ENCODE measurements at places on chromosomes 5 and 9.

DNA sequence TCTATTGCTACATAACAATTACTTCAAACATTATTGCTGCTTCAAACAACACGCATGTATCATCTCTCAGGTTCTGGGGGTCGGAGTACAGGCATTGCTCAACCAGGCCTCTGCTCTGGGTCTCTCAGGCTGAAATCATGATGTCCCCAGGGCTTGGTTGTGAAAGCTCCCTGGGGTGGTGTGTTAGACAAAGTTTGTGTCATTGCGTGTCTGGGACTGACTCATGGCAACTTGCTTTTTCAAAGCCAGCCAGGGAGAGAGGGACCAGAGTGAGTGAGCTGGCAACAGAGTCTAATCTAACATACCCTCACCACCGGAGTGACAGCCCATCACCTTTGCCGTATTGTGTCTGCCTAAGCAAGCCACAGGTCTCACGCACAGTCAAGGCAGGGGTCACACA lies 259.2 kb upstream of the NFIL3 start:
- no peak for DNase-seq

- DNase-seq, result no peak
These were observed 514.7 kb downstream of the MTRR start for GRCh38 chr5:8383616-8384015.

- no peak for DNase-seq
These were observed 81.9 kb downstream of the DMRTA1 start for GRCh38 chr9:22528485-22528884.

DNA sequence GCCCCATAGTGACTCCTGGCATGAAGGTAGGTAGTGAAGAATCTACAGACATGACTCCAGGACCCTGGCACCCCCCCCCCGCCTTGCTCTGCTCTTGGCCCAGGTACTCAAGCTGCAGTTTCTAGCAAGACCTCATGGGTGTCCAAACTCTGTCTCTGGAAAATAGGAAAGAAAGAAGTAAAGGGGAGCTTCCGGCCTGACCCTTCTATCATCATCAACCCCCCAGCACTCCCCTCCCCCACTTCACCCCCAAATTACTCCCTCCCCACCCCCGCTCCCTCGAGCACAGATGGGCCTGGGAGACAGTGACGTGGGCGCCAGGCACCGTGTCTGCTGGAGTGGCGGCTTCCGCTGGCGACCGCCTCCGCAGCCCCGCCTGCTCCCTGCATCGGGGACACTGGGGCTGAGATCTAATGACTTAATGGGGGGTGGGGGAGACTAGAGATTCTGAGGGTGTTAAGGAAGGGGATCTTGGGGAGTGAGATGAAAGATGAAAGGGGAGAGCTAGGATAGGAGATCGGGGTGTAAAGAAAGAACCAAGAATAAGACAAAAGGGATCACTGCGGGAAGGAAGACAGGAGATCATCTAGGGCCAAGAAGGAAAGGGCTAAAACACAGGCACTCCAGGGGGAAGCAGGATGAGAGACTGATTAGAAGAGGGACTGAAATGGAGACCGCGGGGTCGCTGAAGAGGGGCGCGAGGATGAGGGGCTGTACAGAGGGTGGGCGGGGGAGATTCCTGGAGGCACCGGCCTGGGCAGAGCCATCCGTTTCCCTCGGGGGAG lies 1.1 kb upstream of the DNAJB5 start:
- DNase-seq, result no peak

- DNase-seq, result no peak
These were observed at the start of gene PTPDC1 for GRCh38 chr9:94084314-94084713. PTPDC1 (plus strand) TSS chr9:94084464; CDS start chr9:94084531, 67 bp downstream.

GRCh38 chr5:151115272-151115905 lies 34.6 kb upstream of the TNIP1 start:
- DNase-seq, result peak; percentile 53

GRCh38 chr9:4287886-4288588 lies 11.8 kb downstream of the GLIS3 start:
- DNase-seq, result no peak
